CD4-positive, alpha-beta T cell treated with Interleukin-1 beta for 1 hour (primary cell): ENCODE measurements at places on chromosomes 12 and 14.
A peak's percentile ranks its signal among the peaks of the same experiment; 100 is the strongest.

DNA sequence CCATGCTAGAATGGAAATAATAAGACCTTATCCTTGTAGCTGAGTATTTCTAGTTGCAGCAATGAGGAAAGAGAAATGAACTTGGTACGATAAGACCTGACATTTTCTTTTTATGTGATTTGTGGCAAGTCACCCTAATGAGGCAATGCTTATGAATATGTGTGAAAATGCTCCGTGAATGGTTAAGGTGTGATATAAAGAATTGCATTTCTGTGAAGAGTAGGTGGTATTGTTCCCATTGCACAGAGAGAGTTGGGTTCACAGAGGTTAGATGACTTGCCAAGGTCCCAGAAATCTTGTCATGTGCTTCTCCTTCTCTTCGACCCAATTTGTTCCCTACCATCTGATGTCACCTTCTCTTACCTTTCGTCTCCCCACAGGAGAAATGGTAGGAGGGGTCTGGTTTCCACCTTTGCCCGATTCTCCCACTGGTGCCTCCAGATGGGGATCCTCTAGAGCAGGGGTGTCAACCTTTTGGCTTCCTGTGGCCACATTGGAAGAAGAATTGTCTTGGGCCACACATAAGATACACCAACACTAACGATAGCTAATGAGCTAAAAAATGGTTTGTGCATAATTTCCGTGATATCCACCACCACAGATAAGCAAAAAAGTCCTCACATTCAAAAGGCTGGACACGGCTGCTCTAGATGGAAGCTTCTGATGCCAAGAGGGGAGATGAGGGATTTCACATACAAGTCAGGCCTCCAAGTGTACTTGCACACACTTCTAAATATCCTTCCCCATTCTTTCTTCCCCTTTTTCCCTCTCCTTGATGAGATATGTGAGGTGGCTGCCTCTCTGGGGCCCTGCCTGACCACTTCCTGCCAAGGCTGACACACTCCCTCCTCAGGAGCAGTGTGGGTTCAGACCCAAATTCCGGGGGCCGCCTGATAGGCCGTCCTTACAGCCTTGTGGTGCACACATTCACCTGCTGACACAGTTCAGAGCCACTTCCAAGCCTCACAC is 96.1 kb downstream of the PLXNC1 start:
- DNase-seq, result peak; percentile 48

- peak; percentile 15 for DNase-seq
Measured at GRCh38 chr12:122659579-122659978, 43.6 kb downstream of the HCAR2 start.

GRCh38 chr14:23561873-23562821 is 5.4 kb downstream of the AP1G2 start:
- DNase-seq, result no peak

- DNase-seq, result no peak
Measured at GRCh38 chr14:61557854-61558253, 137.5 kb upstream of the HIF1A start.

GRCh38 chr14:76997257-76997970 is 31.1 kb downstream of the IRF2BPL start:
- DNase-seq, result no peak

- DNase-seq, result no peak
Measured at GRCh38 chr12:16358878-16359277, 11.4 kb downstream of the MGST1 start.

- DNase-seq, result no peak
Measured at GRCh38 chr14:37035401-37035800, 137.0 kb downstream of the SLC25A21 start.

GRCh38 chr14:90179357-90179756 is 77.0 kb upstream of the PSMC1 start:
- DNase-seq, result no peak

- DNase-seq, result no peak
Measured at GRCh38 chr14:23409475-23409874, 1.4 kb upstream of the MYH6 start.

- no peak for DNase-seq
Measured at GRCh38 chr12:111450676-111451075, 45.0 kb downstream of the SH2B3 start.

DNA sequence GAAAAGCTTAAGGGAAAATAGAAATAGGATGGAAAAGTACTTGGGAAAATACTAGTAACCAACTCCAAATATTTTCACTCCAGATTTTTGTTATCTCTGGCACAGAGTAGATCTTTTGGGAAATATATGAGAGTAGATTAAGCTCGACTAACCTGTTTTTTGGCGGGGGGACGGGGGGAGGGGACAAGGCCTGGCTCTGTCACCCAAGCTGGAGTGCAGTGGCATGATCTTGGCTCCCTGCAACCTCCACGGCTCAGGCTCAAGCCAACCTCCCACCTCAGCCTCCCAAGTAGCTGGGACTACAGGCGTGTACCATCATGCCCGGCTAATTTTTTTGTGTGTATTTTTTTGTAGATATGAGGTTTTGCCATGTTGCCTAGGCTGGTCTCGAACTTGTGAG is 4.8 kb downstream of the DHRS7 start:
- no peak for DNase-seq

DNA sequence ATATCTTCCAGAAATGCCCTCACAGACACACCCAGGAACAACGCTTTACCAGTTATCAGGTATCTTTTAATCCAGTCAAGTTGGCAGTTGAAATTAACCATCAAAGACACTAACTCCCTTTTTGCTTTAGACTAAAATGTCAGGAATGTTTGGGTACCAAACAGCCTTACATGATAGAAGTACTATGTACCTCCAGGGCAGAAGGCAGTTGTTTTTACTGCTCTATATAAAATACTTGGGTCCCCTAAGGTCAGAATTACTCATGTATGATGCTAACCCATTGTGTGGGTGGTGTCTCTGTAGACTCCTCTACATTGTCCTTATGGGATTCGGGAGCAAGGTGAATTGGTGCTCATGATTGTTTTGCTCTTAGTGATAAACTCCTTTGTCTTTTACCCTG is 492.5 kb upstream of the FLRT2 start:
- DNase-seq, result no peak

- DNase-seq, result no peak
Measured at GRCh38 chr12:95336387-95337067, 118.9 kb downstream of the VEZT start.

GRCh38 chr12:104232609-104233280 is 17.2 kb downstream of the TXNRD1 start:
- no peak for DNase-seq

DNA sequence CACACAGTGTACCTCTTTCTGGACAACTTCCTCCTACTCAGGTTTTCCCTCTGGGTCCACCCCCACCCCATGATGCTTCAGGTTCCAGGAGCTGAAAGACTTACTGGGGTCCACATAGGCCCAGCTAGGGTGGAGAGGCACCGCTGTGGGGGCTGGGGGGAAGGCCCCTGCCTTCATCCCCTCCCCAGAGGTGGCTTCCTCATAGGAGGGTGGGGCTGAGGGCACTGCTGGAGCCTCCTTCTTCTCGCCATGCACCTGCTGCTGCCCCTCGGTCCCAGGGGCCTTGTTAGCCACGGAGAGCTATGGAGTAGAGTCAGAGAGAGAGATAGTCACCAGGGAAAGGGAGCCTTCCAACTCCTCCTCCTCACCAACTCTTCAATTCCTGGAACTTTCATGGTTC is 2.7 kb downstream of the FAIM2 start:
- no peak for DNase-seq

DNA sequence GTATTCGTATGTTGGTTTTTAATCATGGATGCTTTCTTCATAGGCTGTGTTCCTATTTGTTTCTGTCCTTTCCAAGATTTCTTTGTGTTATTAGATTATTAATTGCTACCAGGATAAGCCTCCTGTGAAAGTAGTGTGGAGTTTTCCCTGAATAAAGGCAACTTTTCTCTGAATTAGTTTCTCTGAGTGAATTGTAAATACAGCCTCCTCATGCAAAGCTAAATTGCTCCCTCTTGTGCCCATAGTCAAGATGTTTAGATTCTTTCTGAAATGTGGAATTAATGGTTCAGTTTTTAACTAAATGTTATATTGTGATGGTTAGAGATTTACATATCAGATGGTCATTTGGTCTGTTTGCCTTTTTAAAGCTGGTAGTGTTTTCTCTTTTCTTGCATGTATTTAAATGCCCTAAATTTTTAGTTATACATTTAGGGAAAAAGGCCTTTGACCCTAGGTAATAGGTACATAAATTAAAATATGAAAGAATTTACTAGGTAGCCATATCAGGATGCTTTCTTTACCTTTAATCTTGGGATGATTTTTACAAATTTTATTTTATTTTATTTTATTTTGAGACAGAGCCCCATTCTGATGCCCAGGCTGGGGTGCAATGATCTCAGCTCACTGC is 8.9 kb downstream of the APAF1 start:
- peak; percentile 63 for DNase-seq

GRCh38 chr12:47944685-47945340 is 18.6 kb upstream of the TMEM106C start:
- no peak for DNase-seq

DNA sequence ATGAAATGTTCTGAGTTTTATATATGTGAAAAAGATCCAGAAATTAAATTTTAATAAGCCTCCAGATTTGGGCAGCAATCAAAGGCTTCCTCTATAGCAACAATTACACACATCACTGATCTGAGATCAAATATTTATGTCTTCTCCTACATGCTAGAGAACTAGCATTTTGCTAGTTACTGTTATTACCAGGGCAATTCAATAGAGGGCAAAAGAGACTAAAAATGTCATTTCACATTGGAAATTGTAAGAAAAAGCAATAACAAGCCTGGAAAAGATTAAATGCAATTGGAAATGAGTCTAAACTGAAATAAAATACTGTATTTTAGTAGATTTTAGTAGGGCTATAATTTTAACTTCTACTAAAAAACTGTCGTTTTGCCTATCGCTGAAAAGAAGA is 32.6 kb upstream of the ANO6 start:
- no peak for DNase-seq

DNA sequence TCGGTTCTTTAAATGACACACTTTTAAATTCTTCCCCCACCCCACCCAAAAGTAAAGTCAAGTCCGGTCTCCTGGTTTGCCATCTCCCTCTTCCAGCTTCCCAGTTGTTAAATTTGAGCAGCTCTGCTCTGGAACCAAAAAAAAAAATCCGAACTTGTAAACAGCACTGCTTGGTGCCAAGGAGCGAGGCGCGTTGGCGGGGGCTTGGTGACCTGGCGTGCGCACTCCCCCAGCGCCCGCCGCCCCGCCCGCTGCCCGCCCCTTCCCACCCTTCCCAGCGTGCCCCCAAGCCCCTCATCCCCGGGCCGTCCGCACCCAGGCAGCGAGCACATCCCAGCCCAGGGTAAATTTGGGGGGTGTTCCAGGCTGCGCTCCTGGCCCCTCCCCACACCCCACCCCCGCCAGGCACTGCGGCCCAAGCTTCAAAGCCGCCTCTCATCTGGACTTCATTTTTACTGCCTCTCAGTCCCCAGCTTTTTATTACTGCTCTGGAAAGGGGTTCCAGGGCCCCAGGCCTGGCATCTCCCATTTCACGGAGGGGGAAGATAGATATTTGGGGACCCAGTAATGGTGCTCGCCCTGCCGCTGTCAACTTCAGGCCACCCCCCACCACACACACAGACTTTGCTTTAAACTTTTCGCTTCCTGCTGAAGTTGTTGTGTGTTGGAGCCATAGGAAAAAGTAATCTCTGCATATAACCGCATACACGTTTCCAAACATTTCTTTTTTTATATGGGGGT is 11.7 kb upstream of the ITGB7 start:
- DNase-seq, result no peak

DNA sequence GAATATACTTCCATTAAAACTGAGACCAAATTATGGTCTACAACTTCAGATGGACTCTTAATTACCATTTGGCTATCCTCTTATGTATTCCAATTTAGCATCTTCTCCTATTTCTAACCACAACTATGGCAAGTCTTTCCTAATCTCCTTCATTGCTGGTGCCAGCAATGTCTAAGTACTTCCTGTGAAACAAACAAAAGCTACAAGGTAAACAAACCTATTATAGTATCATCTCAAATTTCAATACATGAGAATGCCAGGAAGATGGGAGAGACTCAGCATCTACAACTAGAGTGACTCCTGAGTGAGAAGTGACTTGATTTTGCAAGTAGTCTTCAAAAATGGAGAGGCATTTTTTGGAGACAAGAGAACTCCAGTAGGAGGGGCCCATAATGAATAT is 202.9 kb upstream of the ATXN7L3B start:
- no peak for DNase-seq
